ENCODE measurements at places on chromosomes 1 and 21. TPM values are rescaled to one million over a fixed set of nuclear protein-coding genes. Genes with fewer than 3 reads are reported as not detected.

The TSPEAR gene
- not detected for total RNA-seq

The RNF186 gene
- total RNA-seq, result not detected

The TOMM40L gene
- 8.6 TPM for total RNA-seq

The HSF2BP gene
- 0.35 TPM for total RNA-seq

The SLC25A34 gene
- total RNA-seq, result 1.8 TPM

The ENAH gene
- not detected for total RNA-seq

The PLPP3 gene
- not detected for total RNA-seq

The FCER1A gene
- total RNA-seq, result 1.5 TPM

The PTPN7 gene
- 124 TPM for total RNA-seq

The IFI44 gene
- total RNA-seq, result 53.9 TPM

DNA sequence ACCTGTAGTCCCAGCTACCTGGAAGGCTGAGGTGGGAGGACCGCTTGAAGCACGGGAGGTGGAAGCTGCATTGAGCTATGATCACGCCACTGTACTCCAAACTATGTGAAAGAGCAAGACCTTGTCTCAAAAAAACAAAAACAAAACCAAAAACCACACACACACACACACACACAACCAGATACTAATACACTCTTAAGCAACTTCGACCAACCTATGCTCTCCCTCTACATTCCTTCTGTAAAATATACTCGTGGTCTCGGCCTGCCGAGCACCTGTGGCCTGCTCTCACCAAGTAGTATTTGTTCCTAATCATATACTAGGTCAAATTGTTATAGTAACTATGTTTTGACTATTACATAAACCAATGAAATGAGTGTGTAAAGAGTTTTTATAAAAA lies 13.5 kb upstream of the SYT2 start:
- H3K4me1 ChIP-seq, result peaks cover 3% of the 10 kb centered on the region
- H3K27ac ChIP-seq, result no peak overlapping the region
- no peaks in the 10 kb centered on the region for H3K27me3 ChIP-seq
- peaks cover 18% of the 10 kb centered on the region for H3K36me3 ChIP-seq

GRCh38 chr1:54835131-54835898 lies 34.2 kb upstream of the TTC22 start:
- H3K27me3 ChIP-seq, result no peaks in the 10 kb centered on the region
- H3K36me3 ChIP-seq, result no peaks in the 10 kb centered on the region
- H3K27ac ChIP-seq, result no peak overlapping the region
- no peaks in the 10 kb centered on the region for H3K4me1 ChIP-seq
- H3K4me3 ChIP-seq, result no peak overlapping the region

DNA sequence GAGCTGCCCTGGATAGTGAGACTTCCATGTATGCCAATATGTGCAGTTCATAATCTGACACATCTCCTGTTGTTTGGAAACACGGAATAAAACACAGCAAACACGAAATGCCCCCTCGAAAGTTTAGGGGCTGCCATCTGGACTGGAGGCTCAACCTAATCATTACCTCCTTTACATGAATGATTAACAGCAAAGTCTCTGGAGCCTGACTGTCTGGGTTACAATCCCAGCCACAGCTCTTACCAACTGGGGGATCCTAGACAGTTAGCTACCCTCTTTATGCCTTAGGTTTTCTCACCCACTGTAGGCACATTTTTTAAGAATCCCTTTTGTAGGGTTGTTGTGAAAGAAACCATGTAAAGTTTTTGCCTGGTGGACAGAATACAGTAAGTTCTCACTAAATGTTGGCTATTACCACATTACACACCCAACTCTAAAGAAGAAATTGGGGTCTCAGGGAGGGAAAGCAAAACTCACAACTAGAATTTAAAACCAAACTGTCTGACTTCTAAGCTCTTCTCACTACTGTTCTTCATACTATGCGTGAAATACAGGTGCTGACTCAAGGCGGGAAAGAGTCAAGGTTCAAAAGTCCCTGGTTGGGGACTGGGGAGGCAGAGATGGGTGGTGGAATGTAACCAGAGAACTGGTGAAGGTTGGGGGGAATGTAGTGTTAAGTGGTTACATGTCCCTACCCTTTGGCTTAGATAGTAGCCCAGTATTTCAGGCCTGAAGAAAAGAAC lies 24.2 kb downstream of the CYP4A22 start:
- H3K4me3 ChIP-seq, result no peak overlapping the region
- H3K27me3 ChIP-seq, result peaks cover 5% of the 10 kb centered on the region
- H3K4me1 ChIP-seq, result no peaks in the 10 kb centered on the region
- DNase-seq, result no peak

DNA sequence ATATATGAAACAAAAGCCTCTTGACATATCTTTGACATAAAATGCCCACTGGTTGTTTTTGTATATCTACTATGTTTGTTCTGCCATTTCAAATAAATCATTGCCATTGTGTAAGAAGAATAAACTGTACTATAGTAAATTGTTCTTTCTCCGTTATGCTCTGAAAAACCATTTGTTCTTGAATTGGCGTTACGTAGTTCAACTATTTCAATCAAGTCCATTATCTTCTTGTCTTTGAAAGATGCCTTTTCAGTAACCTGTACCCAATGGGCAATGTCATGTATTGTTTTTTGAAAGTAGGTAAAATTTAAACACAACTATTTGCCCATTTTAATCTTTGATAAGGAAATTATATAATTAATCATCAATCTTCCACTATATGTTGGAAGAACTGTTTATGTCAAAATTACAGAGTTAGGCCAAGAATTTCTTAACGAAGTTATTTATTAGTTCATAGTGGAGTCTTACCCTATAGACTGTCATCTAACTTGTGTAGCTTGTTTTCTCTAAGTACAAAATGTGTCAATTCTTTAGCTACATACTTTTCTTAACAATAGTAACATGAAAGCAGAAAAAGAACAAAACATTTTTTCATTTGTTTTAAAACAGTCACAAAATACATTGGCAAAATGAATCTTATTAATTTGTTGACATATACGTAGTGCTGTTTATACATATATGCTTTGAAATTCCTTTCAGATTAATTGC lies 294.8 kb downstream of the PTPRC start:
- H3K4me3 ChIP-seq, result peak overlapping the region; percentile 96
- peak overlapping the region; percentile 85 for H3K27ac ChIP-seq
- H3K27me3 ChIP-seq, result no peaks in the 10 kb centered on the region
- H3K36me3 ChIP-seq, result no peaks in the 10 kb centered on the region
- no peak for DNase-seq

- H3K27ac ChIP-seq, result peak overlapping the region; percentile 97
- peaks cover 50% of the 10 kb centered on the region for H3K4me1 ChIP-seq
- no peak for DNase-seq
- no peaks in the 10 kb centered on the region for H3K27me3 ChIP-seq
- peak overlapping the region; percentile 100 for H3K4me3 ChIP-seq
Observed at GRCh38 chr1:203306089-203306964, 1.0 kb downstream of the BTG2 start.

- H3K4me3 ChIP-seq, result peak overlapping the region; percentile 37
- H3K27ac ChIP-seq, result peak overlapping the region; percentile 55
- no peak for DNase-seq
- no peaks in the 10 kb centered on the region for H3K27me3 ChIP-seq
- peaks cover 30% of the 10 kb centered on the region for H3K4me1 ChIP-seq
Observed at GRCh38 chr1:23964790-23965740, 5.4 kb downstream of the PNRC2 start.

- no peak for DNase-seq
- H3K27ac ChIP-seq, result no peak overlapping the region
- no peak overlapping the region for H3K4me3 ChIP-seq
Observed at GRCh38 chr1:200365897-200366426, 43.9 kb downstream of the ZNF281 start.

DNA sequence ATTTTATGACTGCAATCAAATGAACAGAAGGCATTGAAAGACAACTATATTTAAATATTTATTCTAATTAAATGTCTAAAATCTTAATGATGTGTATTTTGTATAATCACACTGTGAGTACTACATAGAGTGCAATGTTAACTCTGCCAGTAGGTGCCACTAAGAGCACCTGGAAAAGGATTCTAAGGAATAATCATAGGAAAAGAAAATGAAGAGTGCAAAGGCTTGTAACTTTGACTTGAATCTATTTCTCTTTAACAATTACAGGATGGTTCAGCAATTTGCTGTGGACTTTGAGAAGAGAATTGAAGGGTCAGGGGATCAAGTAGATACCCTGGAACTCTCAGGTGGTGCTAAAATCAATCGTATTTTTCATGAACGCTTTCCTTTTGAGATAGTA lies 200.4 kb downstream of the DNM3 start:
- no peak overlapping the region for H3K4me3 ChIP-seq
- no peak for DNase-seq
- H3K4me1 ChIP-seq, result no peaks in the 10 kb centered on the region

GRCh38 chr1:206693029-206693428 lies 8.3 kb downstream of the MAPKAPK2 start:
- no peak overlapping the region for H3K27ac ChIP-seq
- H3K27me3 ChIP-seq, result no peaks in the 10 kb centered on the region
- peaks cover 30% of the 10 kb centered on the region for H3K36me3 ChIP-seq

DNA sequence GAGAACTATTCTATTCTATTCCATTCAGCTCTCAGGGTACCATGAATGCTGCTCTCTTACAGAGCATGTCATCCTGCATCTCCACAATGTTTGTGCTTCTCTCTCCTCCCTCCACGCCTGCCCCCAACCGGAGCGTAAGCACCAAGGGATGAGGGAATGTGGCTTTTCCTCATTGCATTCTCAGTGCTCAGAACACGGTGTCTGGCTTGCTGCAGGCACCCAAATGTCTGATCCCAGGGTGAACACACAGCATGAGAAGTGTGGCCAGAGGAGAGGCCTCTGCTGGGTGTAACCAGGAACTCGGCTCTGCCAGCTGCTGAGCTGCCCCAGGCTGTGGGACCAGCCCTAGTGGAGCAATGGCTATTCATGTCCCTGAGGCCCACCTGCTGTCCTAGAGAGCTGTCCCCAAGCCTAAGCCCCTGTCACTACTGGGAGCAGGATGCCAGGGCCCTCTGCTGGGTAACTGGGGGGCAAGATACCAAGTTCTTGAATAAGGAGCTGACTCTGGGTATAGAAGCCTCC lies 38.3 kb downstream of the OLFML2B start:
- no peak overlapping the region for H3K4me3 ChIP-seq
- no peak overlapping the region for H3K27ac ChIP-seq
- no peaks in the 10 kb centered on the region for H3K27me3 ChIP-seq
- no peaks in the 10 kb centered on the region for H3K36me3 ChIP-seq

GRCh38 chr1:184641894-184642293 lies 112.8 kb downstream of the EDEM3 start:
- H3K4me1 ChIP-seq, result no peaks in the 10 kb centered on the region
- peaks cover 6% of the 10 kb centered on the region for H3K27me3 ChIP-seq
- H3K27ac ChIP-seq, result no peak overlapping the region
- no peak overlapping the region for H3K4me3 ChIP-seq
- H3K36me3 ChIP-seq, result no peaks in the 10 kb centered on the region
- DNase-seq, result no peak

GRCh38 chr1:193185211-193185610 lies 1.2 kb downstream of the B3GALT2 start:
- H3K4me1 ChIP-seq, result peaks cover 14% of the 10 kb centered on the region
- H3K27ac ChIP-seq, result peak overlapping the region; percentile 7
- H3K36me3 ChIP-seq, result no peaks in the 10 kb centered on the region
- no peaks in the 10 kb centered on the region for H3K27me3 ChIP-seq
- H3K4me3 ChIP-seq, result peak overlapping the region; percentile 84

- DNase-seq, result no peak
- peaks cover 5% of the 10 kb centered on the region for H3K27me3 ChIP-seq
- H3K36me3 ChIP-seq, result no peaks in the 10 kb centered on the region
- H3K27ac ChIP-seq, result no peak overlapping the region
- no peak overlapping the region for H3K4me3 ChIP-seq
Observed at GRCh38 chr1:198444792-198445191, 95.7 kb downstream of the ATP6V1G3 start.

- H3K27ac ChIP-seq, result no peak overlapping the region
- peaks cover 5% of the 10 kb centered on the region for H3K27me3 ChIP-seq
- peaks cover 20% of the 10 kb centered on the region for H3K4me1 ChIP-seq
- H3K36me3 ChIP-seq, result no peaks in the 10 kb centered on the region
- H3K4me3 ChIP-seq, result no peak overlapping the region
Observed at GRCh38 chr1:9183898-9184297, 50.7 kb upstream of the H6PD start.

DNA sequence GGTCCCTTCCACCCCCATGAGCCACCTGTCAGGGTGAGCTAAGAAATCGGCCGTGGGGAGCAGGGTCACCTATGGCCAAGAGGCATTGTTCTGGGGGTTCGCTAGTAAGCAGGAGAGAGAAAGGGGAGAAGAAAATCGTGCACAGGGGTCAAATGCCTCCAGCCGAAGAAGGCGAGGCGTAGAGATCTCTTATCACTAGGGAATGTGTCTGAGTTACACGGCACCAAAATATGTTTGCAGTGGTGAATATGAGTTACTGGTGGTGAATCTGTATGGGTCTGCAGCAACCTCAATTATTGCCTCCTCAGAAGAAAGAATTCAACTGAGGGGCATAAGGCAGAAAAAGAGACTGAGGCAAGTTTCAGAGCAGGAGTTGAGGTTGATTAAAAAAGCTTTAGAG lies 54.2 kb upstream of the RABGAP1L start:
- no peak for DNase-seq
- no peak overlapping the region for H3K4me3 ChIP-seq
- no peaks in the 10 kb centered on the region for H3K4me1 ChIP-seq
- H3K27ac ChIP-seq, result no peak overlapping the region
- H3K27me3 ChIP-seq, result no peaks in the 10 kb centered on the region
- H3K36me3 ChIP-seq, result no peaks in the 10 kb centered on the region

GRCh38 chr1:216553040-216553439 lies 129.8 kb upstream of the USH2A start:
- no peaks in the 10 kb centered on the region for H3K36me3 ChIP-seq
- no peak overlapping the region for H3K27ac ChIP-seq
- no peaks in the 10 kb centered on the region for H3K4me1 ChIP-seq
- DNase-seq, result no peak
- H3K27me3 ChIP-seq, result no peaks in the 10 kb centered on the region

DNA sequence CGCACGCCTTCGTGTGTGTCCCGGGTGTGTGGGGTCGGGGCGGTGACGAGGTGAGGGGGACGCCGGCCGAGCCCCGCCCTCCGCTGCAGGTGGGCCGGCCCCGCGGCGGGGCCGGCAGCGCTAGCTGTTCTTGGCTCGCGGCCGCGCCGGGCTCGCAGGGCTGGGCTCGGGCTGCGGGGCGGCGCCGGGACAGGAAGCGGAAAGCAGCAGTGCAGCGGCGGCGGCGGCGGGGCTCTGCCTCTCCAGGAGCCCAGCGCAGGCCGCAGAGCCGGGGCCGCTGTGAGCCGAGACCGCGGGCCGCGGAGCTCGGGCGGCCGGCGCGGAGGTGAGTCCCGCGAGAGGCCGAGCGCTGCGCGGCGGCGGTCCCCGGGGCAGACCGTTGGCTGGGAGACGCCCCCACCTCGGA lies at the start of gene VANGL1:
Gene VANGL1 (plus strand): TSS at position 209 of the 406 bp plus-strand sequence. CDS start 9,444 bp downstream, outside the sequence.
- no peaks in the 10 kb centered on the region for H3K36me3 ChIP-seq
- peaks cover 13% of the 10 kb centered on the region for H3K4me1 ChIP-seq
- peak within 1 kb of the TSS; percentile 51 for H3K4me3 ChIP-seq
- no peak for DNase-seq
- no peaks in the 10 kb centered on the region for H3K27me3 ChIP-seq
- no peak within 1 kb of the TSS for H3K27ac ChIP-seq

- H3K4me1 ChIP-seq, result no peaks in the 10 kb centered on the region
- no peak overlapping the region for H3K27ac ChIP-seq
- H3K27me3 ChIP-seq, result peaks cover 7% of the 10 kb centered on the region
Observed at GRCh38 chr1:175841738-175842187, 98.4 kb upstream of the TNR start.
